ENCODE measurements at places on chromosomes 4 and X.

DNA sequence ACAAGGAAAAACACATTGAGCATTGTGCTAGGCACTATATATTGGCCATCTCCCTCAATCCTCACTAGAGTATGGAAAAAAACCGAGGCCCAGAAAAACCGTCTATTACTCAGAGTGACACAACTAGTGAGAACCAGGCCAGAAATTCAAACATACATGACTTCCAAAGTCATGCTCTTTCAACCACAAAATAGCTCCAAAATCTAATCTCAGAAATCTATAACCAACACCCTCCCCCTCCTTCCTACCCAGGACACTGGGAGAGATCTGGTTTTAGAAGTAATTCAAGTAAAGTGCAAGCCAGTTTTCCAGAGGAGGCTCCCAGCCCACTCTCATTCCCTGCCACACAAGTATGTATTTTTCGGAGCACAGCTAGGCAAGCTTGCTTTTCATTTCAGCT is 7.6 kb downstream of the HS3ST1 start:
- no peak for DNase-seq

- DNase-seq, result no peak
These were observed 790.1 kb downstream of the TECRL start for GRCh38 chr4:63618883-63619718.

DNA sequence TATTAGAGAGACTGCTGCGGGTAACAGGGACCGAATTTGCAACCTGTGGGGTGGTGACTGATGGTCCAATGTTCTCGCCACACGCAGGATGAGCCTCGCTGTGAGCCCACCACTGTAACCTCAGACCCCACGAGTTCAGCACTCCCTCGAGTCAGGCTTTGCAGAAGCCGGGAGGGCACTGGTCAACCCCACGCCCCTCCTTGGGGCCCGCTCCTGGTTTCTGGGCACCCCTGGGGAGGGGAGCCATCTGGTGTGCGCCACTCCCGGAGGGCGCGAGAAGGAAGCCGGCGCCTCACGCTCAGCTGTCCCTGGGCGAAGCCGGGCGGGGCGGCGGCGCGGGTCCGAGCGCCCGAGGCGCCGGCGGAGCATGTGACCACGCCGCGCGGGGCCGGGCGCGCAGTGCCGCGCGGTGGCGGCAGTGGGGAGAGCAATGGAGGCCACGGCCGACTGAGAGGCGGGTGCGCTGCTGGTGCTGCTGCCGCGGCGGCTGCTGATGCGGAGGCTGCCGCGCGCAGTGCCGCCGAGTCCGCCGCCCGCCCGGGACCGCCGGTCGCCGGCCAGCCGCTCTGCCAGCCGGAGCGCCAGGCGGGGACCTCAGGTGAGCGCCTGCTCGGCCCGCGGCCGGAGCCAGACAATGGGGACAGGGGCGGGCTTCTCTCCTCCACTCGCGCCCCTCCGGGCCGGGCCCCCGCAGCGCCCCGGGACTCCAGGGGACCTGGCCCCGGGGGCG is 100.1 kb downstream of the CEP135 start:
- DNase-seq, result peak; percentile 41

DNA sequence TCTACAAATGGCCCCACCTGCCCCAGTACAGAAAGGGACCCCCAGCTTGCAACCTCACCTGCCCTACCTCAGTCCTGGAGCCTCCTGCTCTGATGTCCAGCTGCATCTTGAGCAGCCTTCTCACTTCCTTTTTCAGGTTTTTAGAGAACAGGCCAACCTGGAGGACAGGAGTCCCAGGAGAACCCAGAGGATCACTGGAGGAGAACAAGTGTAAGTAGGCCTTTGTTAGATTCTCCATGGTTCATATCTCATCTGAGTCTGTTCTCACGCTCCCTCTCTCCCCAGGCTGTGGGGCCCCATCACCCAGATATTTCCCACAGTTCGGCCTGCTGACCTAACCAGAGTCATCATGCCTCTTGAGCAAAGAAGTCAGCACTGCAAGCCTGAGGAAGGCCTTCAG is 3.6 kb downstream of the MAGEA11 start:
- DNase-seq, result no peak

DNA sequence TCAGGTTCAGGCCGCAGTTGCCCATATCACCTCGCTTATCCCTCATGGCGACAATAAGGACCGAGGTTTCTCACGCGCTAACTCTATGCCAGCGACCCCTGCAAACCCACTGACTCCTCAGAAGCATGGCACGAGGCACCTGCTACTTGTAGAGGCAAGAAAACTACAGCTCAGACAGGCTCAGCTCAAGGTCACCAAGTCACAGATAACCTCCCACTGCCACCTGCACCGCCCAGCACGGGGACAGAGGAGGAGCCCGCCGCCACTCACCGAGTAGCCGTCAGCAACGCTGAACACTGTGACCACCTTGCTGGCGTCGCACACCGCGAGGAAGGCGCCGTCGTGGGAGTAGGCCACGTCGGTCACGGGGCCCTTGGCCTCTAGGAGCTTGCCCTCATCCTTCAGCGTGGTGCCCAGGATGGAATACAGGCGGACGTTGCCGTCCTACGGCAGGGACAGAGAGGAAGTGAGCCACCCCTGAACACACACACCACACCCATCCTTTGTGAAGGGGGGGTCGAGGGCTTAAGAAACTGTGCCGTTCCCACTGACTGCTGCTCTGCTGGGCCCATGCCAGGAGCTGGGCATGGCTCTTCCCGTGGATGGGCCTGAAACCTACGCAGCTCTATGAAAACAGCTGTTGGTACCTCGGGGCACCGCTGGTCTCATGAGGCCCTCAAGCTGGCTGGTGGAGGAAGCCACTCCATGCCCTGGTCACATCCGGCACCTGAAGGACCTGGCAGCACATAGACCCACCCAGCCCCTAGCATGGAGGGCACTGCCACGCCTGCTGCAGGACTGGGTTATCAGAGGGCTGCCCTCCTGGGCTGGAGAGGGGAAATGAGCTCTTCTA is 38.9 kb downstream of the WDR1 start:
- DNase-seq, result no peak
